ENCODE measurements at places on chromosomes 2 and 18.

- no peak for DNase-seq
Observed at GRCh38 chr2:96265349-96265839, 403 bp downstream of the TMEM127 start.

DNA sequence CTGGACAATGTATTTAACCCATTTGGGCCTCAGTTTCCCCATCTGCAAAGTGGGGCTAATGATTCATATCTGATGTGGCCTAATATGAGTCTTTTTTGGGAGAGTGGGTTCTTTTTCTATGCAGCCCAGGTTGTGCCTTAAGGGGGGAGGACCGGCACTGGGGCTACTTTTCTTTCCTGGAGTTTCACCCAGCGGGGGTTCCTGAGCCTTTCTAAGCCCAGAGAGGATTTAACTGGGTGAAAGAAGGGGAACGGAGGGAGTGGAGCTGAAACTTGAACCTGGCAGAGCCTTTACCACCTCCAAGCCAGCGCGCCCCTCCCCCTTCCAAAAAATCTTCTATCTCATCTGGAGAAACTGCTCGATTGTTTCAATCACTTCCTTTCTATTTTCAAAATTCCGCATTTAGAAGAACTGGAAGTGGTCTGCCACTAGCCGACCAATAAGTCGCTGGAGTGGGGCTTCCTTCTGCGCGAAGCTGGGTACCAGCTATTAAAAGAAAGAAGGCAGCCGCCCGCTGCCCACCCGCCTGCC is 205.0 kb upstream of the SMAD2 start:
- DNase-seq = no peak

DNA sequence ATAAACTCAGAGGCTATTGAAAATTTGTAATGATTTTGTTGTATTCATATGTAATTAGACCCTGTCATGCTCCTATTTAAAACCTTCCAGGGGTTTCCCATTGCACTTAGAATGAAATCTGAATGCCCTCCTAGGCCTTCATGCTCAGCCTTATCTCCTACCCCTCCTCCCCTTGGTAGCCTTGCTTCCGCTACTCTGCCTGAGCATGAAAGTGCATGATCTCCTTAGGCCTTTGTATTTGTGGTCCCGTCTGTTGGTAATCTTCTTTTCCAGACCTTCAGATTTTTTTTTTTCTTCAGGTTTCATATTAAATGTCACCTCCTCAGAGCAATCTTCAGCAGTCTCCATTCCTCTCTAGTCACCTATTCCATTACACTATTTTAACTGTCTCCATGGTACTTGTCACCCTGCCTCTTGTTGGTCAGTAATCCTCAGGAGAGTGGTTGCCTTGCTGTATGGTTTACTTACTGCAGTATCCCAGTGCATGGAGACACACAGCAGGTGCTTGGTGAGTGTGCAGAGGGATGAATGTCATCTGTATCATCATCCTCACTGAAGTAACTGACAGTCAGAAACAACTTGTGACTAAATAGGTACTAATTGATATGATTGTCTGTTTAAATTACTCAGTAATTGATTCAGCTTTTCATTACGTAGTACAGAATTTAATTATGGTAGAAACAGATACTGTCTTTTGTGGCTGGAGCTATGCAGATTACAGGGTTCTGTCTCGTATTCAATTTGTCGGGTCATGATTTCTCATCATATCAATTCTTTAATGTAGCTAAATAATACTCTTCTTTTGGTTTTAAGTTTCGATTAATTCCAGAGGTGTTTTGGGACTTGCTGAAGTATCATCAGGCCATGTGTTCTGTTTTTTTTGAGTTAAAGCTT is 63.9 kb downstream of the PHLPP1 start:
- DNase-seq = peak; percentile 3

DNA sequence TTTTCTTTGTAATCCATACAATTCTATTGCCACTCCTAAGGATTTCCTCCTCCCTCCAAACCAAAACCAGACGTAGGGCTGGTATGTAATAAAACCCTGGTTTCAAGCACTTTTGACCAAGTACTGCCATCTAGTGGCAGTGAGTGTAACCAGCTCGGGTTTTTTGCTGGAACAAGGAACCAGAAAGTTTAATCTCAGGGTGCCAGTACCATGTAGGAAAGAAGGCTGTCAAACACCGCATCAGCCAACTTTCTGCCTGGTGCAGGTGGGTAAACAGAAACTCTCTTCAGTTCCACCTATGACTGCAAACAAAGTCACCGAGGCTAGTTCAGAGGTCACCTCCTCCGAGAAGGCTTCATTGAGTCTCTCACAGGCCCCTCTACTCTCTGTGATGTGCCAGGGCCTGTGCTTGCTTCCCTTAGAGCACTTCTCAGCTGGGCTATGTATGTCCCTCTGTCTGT is 10.2 kb upstream of the THNSL2 start:
- DNase-seq = peak; percentile 43

- no peak for DNase-seq
Observed at GRCh38 chr2:233936089-233936488, 18.9 kb downstream of the TRPM8 start.
